ENCODE measurements at places on chromosomes 7 and 10. TPM values are rescaled to one million over a fixed set of nuclear protein-coding genes. Genes with fewer than 3 reads are reported as not detected.

The WDR86 gene
- total RNA-seq, result 139 TPM

The TRPV5 gene
- 0.11 TPM for total RNA-seq

The ABCC2 gene
- 0.50 TPM for total RNA-seq

The TEX47 gene
- total RNA-seq, result not detected

The AMPH gene
- total RNA-seq, result 37.3 TPM

The CPN1 gene
- 0.11 TPM for total RNA-seq

The CHAT gene
- total RNA-seq, result 2.9 TPM

The LRRD1 gene
- 0.39 TPM for total RNA-seq

The ACTL6B gene
- total RNA-seq, result 35.2 TPM

The LRIT1 gene
- total RNA-seq, result not detected

The CCDC7 gene
- total RNA-seq, result 84.1 TPM

The GTPBP10 gene
- total RNA-seq, result 26.9 TPM

The SNX10 gene
- 92.3 TPM for total RNA-seq

The TMEM270 gene
- not detected for total RNA-seq

The SLC13A1 gene
- total RNA-seq, result not detected

The CALHM1 gene
- total RNA-seq, result 0.06 TPM

The NME8 gene
- 0.59 TPM for total RNA-seq

The SPDYE8 gene
- not detected for total RNA-seq

The COL28A1 gene
- total RNA-seq, result 18.3 TPM

The TRDMT1 gene
- total RNA-seq, result 34.1 TPM

The SPDYE2 gene
- total RNA-seq, result not detected

The PARD3 gene
- total RNA-seq, result 62.1 TPM

The CTNNA3 gene
- 57.1 TPM for total RNA-seq

The PRSS2 gene
- not detected for total RNA-seq

The MKX gene
- 2.9 TPM for total RNA-seq

The WASHC2A gene
- total RNA-seq, result 42.9 TPM

The TMEM229A gene
- 0.55 TPM for total RNA-seq

The PLAC9 gene
- 81.7 TPM for total RNA-seq

The C10orf62 gene
- not detected for total RNA-seq

The SORCS1 gene
- 38.0 TPM for total RNA-seq

The PIK3CG gene
- 3.4 TPM for total RNA-seq

The UTF1 gene
- total RNA-seq, result not detected

The MYL10 gene
- total RNA-seq, result not detected

The ADAMTS14 gene
- 4.7 TPM for total RNA-seq

The SLC35G1 gene
- 16.3 TPM for total RNA-seq

The STYXL1 gene
- total RNA-seq, result 22.7 TPM

The NPTX2 gene
- 26.3 TPM for total RNA-seq

The FANK1 gene
- total RNA-seq, result 3.7 TPM

The GTF2I gene
- 254 TPM for total RNA-seq

The ADAM12 gene
- total RNA-seq, result 81.5 TPM

The ANXA8 gene
- 0.20 TPM for total RNA-seq

The MRC1 gene
- 23.1 TPM for total RNA-seq
